ENCODE measurements at places on chromosomes 4 and X.

- DNase-seq = no peak
Observed at GRCh38 chrX:22758807-22759481, 240.8 kb upstream of the DDX53 start.

DNA sequence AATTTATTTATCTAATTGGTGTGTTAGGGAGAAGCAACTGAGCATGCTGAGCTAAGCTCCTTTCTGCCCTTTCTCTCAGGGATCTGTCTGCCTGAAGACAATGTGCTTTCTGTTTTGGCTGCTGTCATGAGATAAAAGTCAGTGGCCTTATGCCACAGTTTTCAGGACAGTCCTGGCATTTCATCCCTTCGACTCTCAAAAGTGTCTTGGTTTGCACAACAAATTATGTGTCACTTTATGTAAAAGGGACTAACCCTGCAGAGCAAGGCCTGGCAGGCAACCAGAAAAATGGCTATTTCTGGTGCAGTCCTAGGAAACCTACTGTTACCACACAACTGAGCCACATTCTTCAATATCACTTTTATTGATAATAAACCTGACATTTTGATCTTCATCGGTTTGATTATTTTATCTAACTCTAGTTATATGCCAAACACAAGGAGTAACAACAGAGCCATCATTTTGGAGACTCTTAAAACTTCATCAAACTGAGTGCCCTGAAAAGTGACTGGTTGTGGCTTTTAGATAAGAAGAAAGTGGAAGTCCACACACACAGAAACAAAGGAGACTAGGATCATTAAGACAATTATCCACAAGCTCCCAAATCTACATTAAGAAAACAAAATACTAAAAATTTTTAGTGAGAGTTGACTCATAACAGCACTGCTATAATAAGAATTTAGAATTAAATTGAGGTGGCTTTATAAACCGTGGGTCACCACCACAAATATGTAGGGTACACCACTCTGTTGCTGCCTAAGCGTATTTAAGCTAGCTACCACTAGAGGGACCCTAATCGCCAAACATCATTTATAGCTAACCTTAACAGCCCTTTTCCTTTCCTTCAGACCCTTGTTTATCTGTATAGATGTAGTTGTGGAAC is 95.9 kb upstream of the PTPN13 start:
- peak; percentile 51 for DNase-seq

DNA sequence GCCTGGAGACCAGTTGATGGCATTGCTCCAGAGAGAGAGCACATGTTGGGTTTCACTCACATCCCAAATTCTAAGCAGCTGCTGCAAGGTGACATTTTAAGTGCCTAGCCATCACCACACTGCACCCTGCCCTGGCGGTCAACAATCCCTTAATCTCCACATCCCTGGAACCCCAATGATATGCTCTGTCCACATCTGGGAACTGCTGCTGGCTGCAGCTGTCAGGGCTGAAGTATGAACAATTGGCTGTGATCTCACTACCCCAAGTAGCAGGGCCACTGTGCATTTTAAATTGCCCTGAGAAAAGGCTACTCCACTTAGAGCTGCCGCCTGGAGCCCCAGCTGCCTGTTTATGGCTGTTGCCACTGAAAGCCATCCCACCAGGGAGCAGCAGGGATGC is 190.6 kb downstream of the ACTRT1 start:
- no peak for DNase-seq

DNA sequence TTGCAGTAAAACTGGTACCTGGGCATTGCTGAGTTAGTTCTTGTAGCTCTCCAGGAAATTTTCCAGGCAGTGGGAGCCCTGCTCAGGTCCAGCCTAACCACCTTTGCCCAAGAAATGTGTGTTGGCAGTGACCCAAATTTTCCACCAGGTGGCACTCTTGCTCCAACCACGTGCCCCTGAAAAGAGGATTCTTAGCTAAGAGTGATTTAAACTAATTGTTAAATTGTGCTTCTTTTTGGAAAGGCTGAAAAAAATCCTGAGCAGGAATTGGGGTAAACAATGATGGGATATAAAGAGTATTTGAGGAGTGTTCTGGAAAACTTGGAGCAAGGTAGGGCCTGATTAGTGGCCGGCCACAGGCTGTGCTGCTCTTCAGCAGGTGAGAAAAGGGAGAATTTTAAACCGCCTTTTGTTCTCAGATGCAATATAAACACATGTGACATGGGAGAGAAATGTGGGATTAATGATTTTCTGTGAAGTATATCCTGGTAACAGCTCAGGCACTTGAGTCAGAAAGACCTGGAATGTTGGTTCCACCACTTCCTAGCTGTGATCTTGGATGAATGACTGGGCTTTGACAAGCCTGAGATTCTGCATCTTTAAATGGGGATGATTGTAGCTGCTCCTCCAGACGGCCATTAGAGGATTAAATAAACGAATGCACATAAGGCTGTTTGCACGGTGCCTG is 219.6 kb downstream of the PTTG2 start:
- DNase-seq = peak; percentile 64

DNA sequence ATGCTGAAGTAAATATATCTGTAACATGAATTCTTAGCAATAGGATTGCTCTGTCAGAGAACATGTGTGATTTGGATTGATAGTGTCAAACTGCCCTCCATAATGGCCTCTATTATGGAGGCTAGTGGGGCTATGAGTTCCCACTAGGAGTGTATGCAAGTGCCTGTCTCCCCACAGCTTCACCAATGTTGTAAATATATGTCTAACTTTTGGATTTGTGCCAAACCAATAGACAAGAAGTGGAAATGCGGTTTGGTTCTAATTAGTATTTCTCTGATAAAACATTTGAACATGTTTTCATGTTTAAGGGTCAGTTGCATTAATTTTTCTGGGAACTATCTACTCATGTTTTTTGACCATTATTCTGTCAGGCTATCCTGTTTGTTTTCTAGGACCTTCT is 28.1 kb downstream of the GPAT3 start:
- no peak for DNase-seq

DNA sequence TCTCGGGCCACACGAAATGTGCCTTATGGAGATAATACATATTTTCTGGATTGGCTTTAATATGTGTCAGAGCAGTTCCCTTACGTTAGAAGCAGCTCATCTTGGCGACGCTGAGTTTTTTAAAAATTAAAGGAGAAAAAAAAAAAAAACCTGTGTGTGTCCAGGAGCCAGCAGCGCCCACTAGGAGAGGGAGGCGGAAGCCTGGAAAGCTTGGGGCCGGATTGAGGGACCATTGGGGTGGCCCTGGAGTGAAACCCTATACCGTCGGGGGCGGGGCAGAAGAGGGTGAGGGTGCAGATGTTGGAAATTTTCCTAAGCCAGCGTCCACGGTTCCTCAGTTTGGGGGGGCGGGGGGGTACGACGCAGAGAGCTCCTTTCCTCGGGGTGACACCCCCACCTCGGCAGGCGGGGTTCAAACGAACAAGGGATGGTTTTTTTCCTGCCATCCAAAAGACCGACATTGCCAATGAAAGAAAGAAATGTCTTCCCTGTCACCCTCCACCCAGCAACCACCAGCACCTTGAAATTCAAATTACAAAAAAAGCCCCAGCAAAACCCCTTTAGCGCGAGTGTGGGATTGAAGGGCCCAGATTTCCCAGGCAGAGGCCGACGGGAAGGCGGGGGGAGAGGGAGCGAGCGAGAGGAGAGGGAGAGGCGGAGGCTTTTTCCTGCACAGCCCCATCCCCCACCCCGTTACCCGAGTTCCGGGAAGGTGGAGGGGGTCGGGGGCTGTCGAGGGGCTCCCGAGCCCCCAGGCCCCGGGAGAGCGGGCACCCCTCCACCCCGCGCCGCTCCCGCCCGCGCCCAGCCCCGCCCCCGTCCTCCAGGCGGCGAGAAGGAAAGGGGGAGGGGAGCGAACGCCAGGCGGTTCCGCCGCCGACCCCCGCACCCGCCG is 859 bp downstream of the SMARCA1 start:
- peak; percentile 62 for DNase-seq

- peak; percentile 58 for DNase-seq
Observed at GRCh38 chr4:159390648-159391047, 287.8 kb downstream of the RAPGEF2 start.

DNA sequence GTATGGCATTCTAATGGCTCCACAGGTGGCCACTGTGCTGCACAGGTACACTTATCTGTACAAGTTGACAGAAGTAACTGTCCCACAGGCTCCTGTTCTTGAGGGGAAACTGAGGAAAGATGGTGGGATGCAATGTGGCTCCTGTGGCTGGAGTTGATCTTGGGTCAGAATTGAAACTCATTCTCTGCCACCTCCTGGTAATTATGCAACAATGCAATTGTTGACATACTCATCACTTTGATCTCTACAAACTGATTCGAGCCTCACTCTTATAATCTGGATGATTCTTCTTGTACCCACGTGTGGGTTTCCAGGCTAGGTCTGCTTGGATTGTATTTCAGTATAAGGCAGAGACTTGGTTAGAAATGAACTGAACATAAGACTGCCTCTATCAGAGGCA is 148.8 kb downstream of the CCNG2 start:
- no peak for DNase-seq

- no peak for DNase-seq
Observed at GRCh38 chr4:3858046-3858730, 92.0 kb downstream of the ADRA2C start.

- DNase-seq = no peak
Observed at GRCh38 chrX:1480082-1480785, 27.5 kb upstream of the ASMTL start.

DNA sequence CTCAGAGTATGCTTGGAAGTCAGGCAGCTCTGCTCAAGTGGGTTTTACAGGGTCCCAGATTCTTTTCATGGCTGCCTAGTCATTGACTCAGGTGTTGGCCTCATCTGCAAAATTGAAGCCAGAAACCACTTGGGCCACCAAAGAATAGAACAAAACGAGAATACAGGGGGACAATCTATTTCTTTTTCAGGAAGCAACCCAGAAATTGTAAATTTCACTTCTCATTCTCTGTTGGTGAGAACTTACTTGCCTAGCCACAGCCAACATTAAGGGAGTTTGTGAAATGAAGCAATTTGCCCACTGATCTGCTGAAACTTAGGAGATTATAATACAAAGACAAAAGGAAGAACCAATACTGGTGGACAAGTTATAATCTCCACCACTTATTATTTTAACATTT is 8.6 kb upstream of the TKTL2 start:
- DNase-seq = no peak

DNA sequence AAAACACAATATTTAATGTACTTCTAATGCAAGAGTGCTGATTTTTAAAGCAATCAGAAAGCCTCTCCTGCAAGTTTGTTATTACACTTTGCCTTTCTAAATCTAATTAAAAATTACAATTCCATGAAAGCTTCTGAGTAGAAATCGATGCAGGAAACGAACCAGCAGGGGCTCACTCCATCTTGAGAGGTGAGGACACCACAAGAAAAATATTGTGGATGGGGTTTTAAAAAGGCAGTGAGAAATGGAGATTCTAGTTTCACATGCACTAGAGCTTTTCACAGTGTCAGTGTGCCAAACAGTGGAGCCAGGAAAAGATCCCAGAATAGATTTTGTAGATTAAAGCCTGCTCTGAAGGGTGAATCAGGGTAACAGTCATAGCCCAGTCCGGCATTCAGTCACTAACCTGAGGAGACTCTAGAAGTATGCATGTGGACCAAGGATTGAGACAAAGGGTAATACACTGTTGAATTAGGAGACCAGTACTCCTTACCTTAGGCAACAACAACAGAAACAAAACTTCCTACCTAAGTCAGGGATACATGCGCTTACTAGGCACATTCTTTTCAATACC is 362.3 kb downstream of the NAF1 start:
- DNase-seq = no peak

DNA sequence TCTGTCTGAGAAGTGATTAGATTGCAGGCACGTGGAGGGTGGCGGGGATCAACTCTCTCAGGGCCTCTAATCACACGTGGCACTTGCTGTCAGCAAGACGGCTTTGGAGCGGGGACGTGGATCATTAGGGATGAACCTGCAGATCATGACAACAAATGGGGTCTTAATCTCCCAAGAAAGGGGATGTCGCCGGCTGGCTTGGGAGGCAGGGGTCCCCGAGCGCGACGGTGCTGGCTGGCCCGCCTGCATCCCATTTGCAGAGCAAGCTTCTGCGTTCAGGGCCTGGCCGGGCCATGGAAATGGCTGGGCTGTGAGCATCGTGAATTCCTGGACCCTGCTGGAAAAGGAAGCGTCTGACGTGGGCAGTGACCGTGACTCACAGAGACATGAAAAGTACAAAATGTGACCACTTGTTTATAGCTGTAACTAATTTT is 85.1 kb upstream of the SHOX start:
- DNase-seq = no peak

- no peak for DNase-seq
Observed at GRCh38 chr4:19580095-19580494, 671.6 kb upstream of the SLIT2 start.

DNA sequence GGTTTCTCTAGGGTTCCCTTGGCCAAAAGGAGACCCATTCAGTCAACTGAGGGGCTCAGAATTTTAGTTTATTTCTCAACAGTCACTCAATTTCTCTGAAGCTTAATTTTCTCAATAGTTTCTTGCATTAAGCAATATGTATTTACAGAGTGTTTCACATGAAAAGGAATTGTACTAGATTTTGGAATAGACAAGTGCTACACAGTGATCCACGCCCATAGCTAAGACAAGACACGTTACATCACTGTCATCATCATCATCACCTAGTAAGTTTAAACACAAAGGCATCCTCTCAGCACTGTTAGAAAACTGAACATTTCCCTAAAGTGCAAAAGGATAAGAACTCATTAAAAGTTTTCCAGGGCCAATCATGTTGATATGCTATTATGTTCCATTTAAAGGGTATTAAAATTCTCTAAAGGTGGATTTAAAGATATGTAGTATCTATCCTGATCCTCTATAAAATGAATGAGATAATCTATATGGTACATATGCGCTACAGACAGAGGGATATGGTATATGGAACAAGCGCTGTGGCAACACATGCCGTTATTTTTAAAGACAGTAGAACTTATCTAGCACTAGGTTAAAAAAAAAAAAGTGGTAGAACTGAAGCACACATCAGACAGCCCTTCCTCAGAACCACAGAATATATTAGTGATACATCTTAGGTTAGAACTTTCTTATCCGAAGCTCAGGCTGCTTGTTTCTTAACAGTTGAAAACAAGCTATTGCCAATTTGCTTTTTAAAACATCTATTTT is 12.1 kb downstream of the PPA2 start:
- no peak for DNase-seq

- DNase-seq = no peak
Observed at GRCh38 chr4:77804471-77804870, 14.7 kb downstream of the CNOT6L start.

GRCh38 chr4:48093991-48094416 is 40.0 kb downstream of the TXK start:
- DNase-seq = peak; percentile 80

All from RWPE1 (cell line).